ENCODE measurements at places on chromosomes 5 and 9. TPM values are rescaled to one million over a fixed set of nuclear protein-coding genes. Genes with fewer than 3 reads are reported as not detected.

DNA sequence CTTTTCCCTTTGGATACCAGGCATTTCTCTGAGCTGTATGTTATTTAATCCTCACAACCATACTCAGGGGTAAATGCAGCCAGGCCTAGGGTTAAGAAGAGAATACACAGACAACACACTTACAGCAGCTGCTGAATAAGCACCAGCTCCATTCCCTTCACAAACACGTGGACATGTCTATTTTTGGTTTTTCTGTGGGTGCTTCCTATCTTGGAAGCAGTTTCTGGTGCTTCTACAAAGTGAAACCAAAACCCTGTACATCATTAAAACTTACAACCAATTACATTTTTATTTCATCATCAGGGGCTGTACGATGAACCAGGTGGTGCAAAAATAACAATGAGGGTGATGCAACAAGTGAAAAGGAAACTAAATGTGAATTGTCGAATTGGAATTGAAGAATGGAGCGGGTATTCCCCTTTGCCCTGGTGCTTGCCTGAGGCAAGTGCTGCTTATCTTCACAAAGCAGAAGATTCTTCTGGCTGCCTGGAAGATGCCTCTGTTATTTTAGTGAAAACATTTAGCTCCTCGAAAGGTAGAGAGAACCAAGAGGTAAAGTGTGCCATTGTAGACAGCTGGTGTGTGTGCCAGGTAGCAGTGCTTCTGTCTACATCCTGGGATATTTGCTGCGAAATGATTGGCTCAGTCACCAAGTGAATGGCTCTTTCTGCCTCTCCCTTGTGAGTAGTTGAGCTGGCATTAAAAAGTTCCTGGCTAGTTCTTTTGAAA, 18.6 kb upstream of the IFNB1 start:
- peak; percentile 7 for DNase-seq

DNA sequence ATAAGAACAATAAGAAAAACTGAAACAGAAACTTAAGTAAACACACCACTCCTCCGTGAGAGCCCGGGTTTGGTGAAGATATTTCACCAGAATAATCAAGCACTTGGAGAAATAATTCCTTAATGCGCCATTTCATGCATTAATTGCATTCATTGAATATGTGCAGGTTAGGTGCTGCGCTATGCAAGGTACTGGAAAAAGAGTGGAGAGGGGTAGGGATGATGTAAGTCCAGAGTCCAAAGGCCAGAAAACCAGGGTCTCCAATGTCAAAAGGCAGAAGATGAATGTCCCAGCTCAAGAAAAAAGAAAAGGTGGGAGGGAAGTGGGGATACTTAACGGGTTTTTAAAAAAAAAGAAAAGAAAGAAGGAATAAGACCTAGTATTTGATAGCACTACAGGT, 669 bp upstream of the ZFP37 start:
- no peak for DNase-seq

GRCh38 chr5:72005671-72006070, 101.6 kb upstream of the MAP1B start:
- no peak for DNase-seq

- no peak for DNase-seq
These were observed 37.3 kb downstream of the IPPK start for GRCh38 chr9:92632641-92633040.

The ARL14EPL gene
- total RNA-seq, result not detected

DNA sequence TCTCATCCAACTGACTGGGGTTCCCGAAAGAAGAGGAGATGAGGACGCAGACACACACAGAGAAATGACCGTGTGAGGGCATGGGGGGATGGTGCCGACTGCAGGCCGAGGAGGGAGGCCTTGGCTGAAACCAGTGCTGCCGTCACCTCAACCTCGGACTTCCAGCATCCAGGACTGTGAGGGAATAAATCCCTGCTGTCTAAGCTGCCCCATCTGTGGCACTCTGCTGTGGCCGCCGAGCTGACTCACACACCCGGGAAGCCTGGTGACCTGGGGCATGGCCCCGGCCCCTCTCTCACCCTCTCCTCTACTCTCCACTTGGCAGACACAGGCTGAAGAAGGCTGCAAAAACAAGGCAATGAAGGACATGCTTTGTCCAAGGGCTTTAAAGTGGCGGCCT, 4.4 kb upstream of the COL5A1 start:
- DNase-seq, result no peak

DNA sequence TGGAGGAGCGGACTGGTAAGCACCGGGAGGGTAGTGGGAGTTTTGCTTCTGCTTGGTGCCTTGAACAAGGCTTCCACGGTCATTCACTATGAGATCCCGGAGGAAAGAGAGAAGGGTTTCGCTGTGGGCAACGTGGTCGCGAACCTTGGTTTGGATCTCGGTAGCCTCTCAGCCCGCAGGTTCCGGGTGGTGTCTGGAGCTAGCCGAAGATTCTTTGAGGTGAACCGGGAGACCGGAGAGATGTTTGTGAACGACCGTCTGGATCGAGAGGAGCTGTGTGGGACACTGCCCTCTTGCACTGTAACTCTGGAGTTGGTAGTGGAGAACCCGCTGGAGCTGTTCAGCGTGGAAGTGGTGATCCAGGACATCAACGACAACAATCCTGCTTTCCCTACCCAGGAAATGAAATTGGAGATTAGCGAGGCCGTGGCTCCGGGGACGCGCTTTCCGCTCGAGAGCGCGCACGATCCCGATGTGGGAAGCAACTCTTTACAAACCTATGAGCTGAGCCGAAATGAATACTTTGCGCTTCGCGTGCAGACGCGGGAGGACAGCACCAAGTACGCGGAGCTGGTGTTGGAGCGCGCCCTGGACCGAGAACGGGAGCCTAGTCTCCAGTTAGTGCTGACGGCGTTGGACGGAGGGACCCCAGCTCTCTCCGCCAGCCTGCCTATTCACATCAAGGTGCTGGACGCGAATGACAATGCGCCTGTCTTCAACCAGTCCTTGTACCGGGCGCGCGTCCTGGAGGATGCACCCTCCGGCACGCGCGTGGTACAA, 556 bp downstream of the PCDHGC3 start:
- DNase-seq, result no peak

The PCDHGC3 gene
- total RNA-seq, result not detected

The PDE6A gene
- not detected for total RNA-seq

DNA sequence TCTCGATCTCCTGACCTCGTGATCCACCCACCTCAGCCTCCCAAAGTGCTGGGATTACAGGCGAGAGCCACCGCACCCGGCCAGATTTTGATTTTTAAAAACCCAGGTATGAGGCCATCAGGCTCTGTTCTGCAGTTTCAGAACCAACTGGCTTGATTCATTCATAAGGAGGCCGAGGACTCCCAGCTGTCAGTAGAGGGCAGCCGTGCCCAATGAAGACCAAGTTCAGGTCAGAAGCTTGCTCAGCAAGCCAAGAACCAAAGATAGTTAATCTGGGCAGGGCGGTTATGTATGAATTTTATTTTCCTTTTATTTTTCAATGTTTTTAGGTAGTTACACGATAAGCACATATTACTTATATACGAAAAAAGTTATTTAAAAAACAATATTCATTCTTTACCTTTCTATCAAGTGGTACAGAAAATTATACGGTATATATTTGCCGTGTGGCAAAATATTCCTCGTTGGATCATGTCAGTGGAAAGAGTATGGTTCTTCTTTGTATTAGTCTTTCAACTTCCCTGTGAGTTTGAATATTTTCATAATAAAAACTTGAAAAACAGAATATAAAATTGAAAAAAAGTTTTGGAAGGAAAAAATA, 18.0 kb downstream of the MGAT1 start:
- peak; percentile 86 for DNase-seq

DNA sequence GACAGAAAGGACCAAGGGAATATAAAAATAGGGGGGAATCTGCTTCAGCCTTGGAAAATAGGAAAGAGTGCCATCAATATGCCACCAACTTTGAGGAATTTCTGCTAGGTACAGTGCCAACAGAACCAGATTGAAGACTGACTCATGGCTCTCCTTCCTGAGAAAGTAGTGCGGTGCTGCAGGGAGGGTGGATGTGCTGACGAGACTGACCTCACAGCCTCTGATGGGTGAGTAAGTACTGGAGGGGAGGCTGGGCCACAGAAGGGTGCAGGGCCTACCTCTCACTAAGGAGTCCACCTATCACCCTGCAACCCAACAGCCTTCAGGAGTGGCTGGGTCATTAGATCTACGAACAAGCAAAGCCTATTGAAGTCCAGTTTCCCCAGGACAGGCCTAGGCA, 187.6 kb downstream of the GABBR2 start:
- DNase-seq, result no peak

The RASA1 gene
- total RNA-seq, result 15.1 TPM

DNA sequence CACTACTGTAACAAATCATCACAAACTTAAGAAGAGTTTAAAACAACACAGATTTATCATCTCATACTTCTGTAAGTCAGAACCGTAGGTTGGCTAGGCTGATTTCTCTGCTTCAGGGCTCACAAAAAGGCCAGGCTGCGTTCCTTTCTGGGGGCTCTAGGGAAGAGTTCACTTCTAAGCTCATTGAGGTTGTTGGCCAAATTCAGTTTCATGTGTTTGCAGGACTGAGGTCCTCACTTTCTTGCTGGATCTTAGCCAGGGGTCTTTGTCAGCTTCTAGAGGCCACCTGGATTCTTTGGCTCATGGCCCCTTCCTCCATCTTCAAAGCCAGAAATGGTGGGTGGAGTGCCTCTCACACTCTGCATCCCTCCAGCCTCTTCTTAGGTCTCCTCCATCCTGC, 76.0 kb downstream of the ACTBL2 start:
- DNase-seq, result no peak

DNA sequence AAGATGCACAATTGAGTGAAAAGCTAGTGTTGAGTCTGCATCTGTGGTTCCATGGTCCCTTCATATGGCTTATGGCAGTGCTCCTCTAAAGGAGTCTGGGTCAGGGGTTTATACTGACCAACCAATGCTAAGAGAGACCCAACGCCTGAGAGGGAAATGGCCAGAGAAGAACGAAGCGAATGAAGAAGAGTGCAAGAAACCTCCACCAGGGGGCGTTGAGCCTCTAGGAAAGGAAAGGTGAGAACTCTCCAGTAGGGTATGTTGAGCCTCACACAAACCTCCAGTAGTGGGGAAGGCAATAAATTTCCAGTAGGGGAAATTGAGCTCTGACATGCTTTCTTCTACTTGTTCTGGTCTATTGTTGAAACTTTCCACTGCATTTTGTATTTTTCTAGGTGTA, 470.6 kb downstream of the PRDM9 start:
- DNase-seq, result no peak

- peak; percentile 44 for DNase-seq
These were observed 62.8 kb downstream of the PFDN1 start for GRCh38 chr5:140239939-140240700.

- no peak for DNase-seq
These were observed 208.1 kb downstream of the GNA14 start for GRCh38 chr9:77440057-77440456.

The PRR7 gene
- total RNA-seq, result 23.5 TPM

- DNase-seq, result no peak
These were observed 47.7 kb downstream of the UGCG start for GRCh38 chr9:111944241-111944866.

All from CD4-positive, alpha-beta T cell (primary cell).